ENCODE measurements at places on chromosomes 6 and 20.
A peak's percentile ranks its signal among the peaks of the same experiment; 100 is the strongest.

DNA sequence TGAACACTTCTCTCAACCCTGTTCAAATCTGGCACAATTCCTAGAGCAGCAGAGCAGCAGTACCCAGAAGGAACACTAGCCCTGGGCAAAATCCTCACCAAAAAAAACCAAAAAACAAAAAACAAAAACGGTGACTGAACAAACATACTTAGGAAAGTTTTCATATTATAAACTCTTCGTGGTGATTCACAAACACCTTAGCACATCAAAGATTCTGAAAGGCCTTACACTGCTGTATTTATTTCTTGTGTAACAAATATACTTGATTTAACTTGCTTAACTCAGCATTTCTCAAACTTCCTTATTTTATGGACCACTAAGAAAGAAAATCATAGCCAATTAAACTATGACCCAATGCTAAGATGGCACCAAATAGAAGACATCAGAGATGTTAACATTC, 57.8 kb upstream of the RREB1 start:
- DNase-seq = no peak

DNA sequence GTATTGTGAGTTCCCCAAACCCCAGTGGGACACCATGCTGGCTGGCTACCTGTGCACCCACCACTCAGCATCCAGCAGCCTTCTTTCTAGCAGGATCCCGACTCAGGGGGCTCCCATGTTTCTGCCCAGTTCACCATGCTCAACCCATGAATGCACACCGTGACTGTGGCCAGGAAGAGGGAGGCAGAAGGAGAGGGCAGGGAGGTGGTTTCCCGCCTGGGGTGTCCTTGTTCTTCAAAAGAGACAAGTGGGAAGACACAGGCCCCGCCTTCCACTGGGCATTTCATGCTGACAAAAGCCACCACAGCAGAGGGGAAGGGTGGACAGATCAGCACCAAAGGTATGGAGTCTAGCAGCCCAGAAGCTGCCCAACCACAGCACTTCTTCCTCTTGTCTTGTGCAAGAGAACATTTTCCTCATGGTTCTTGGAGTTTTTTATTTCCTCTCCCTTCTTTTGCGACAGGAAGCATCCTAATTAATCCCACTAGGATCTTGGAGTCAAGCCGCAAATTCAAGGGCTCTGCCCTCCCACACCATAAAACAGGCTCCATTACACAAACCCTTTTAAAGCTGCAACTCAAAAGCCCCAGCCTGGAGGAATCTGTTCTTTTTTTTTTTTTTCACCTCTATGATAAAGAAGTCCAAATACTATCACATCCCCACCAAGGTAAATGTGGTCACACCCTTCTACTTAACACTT, 13.5 kb upstream of the ANKRD60 start:
- no peak for DNase-seq

DNA sequence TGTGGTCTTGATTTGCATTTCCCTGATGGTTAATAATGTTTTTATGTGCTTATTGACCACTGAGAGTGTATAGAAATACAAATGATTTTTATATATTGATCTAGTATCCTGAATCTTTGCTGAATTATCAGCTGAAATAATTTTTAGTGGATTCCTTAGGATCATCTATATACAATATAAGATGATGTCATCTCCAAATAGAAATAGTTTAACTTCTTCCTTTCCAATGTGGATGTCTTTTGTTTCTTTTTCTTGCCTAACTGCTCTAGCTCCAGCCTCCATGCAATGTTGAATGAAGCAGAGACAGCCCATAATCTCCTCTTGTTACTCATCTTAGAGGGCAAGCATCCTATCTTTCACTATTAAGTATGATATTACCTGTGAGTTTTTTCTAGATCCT, 226.4 kb downstream of the GMDS start:
- no peak for DNase-seq

DNA sequence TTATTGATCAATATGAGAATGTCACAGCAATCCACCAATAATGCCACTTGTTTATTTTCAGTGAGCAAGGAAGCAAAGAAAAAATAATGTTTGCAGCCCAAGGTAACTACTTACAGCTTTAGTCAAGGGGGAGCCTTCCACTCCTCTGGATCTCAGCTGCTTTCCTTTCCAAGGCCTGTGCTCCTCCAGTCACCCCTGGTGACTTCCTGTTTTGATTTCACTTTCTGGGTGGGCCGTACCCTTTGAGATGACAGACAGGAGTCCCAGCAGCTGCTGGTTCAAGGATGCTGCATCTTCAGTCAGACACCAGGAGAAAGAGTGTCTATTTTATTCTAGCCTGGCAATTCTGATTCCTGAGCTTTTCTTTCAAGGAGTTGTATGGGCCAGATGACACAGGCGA, 5.6 kb upstream of the VNN2 start:
- DNase-seq = peak; percentile 14

DNA sequence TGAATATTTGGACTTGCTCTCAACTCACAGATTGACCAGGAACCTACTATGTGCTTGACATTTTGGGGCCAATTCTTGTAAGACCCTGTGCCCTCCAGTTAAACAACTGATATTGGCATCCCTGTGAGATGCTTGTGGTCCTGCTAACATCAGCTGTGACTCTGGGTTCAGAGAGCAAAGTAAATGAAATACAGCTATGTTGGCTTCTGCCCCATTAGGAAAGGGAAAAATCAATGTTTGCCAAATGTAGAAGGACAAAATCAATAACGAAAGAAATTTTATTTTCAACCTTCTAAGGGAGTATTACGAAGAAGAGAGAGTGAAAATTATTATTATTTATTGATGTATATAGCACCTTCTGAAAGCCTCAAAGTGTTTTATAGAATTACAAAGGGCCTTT, 266.9 kb upstream of the ARID1B start:
- DNase-seq = no peak

DNA sequence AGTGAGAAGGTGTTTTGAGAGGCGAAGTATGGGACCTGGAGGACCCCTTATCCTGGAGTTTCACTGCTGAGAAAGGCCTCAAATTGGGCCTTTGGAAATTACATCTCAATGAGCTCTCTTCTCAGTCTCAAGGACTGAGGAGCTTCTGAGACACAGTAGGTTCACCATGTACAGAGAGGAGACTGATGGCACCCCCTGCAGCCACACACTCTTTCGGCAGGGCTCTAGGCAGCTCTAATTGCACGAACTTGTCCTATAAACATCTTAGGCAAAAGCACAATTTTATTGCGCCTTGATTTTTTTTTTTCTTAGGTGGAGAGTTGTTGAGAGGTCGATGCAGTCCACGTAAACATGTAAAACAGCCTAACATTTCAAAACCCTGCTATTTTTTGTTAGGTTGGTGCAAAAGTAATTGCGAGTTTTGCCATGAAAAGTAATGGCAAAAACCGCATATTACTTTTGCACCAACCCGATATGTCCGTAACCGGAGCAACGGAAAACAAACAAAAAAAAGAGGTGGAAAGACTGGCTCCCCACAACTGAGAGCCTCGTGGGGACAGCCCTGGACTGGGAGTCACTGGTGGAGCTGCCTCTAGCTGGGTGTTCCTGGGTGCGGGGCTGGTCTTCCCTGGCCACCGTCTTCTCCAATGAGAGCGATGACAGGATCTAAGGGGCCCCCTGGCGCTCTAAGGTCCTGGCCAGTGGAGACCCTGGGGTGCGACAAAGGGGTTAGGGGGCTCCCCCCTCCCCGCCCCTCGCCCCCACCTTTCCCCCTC, 84.0 kb upstream of the EYA2 start:
- DNase-seq = no peak

GRCh38 chr6:75656479-75656878, 54.8 kb downstream of the SENP6 start:
- DNase-seq = no peak

- DNase-seq = no peak
These were observed 2.5 kb upstream of the SPATS1 start for GRCh38 chr6:44339763-44340625.

GRCh38 chr20:32980990-32981389, 23.2 kb downstream of the SUN5 start:
- no peak for DNase-seq

Measured in stimulated activated CD4-positive, alpha-beta T cell treated with anti-CD3 and anti-CD28 coated beads, Interleukin-15, amount 100 ng/mL, for 48 hours (primary cell).